ENCODE measurements at places on chromosomes 7 and 10.

- ATAC-seq = no peak
Observed at GRCh38 chr7:22192801-22193200, 164.2 kb downstream of the RAPGEF5 start.

GRCh38 chr7:12633582-12633981 is 53.9 kb upstream of the ARL4A start:
- ATAC-seq = no peak

DNA sequence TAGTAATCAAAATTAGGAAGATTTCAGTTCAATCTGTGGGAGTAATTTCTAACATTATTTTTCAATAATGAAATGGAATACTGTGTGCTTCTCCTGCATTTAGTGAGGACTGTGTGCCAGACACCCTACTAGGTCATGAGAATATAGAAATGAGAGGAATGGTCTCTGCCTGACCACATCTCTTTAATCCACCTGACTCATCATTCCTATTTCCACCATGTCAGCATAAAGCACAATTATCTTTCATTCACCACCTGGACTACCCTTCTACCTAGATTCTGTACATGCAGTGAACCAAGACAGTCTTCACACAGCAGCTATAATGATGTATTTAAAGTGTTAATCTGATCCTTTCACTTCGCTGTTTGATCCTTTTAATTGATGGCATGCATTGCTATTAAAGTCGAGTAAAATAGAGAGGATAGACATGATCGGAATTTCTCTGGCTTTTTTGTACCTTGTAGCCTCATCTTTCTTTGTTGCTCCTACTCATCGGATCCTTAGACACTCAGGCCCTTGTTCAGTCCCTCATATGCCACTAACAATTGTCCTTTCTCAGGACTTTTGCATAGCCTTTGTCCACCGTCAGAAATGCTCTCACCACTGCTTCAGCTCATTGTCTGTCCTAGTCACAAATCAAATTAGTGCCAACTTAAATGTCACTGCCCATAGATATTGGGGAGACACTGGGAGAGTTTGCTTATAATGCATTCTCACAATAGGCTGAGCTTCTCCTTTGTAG is 1037.1 kb downstream of the REEP3 start:
- ATAC-seq = no peak

GRCh38 chr7:25369786-25370185 is 141.5 kb upstream of the NPVF start:
- ATAC-seq = no peak

DNA sequence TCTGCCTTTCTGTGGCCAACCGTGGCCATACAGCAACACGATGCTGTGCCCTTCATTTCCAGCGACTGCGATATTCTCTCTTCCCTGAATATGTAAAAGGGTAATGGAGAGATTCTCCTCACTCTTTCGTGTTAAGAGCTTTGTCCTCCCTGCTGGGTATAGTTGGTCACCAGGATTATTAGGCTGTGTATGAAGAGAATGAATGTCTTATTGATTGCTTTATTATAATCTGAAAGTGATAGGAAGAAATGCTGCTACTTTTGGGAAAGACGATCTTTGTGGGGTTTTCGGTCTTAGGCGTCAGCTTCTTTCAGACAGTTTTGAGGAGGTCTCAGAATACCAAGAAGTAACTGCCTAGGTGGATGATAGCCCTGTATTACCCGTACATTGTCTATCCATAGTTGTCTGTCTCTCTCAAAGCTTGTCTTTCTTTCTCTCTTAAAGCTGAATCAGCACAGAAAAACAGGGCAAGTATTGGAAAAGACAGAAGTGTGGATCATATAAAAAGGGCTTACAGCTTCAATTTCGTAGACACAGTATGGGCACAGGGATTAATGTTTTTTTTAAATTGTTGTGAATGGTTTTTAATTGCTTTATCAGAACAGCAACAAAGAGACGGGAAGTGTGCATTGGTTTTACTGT is 1.2 kb downstream of the AHCYL2 start:
- ATAC-seq = peak; percentile 7

GRCh38 chr10:125926247-125926646 is 29.9 kb downstream of the FANK1 start:
- ATAC-seq = no peak

GRCh38 chr7:84399661-84400060 is 205.1 kb upstream of the SEMA3A start:
- ATAC-seq = no peak
